GOT3 (cell line): ENCODE measurements at places on chromosomes 2 and 18.

- DNase-seq = no peak
Observed at GRCh38 chr18:28040211-28040610, 136.7 kb downstream of the CDH2 start.

GRCh38 chr2:238711346-238711745, 136.5 kb upstream of the TWIST2 start:
- DNase-seq = no peak

DNA sequence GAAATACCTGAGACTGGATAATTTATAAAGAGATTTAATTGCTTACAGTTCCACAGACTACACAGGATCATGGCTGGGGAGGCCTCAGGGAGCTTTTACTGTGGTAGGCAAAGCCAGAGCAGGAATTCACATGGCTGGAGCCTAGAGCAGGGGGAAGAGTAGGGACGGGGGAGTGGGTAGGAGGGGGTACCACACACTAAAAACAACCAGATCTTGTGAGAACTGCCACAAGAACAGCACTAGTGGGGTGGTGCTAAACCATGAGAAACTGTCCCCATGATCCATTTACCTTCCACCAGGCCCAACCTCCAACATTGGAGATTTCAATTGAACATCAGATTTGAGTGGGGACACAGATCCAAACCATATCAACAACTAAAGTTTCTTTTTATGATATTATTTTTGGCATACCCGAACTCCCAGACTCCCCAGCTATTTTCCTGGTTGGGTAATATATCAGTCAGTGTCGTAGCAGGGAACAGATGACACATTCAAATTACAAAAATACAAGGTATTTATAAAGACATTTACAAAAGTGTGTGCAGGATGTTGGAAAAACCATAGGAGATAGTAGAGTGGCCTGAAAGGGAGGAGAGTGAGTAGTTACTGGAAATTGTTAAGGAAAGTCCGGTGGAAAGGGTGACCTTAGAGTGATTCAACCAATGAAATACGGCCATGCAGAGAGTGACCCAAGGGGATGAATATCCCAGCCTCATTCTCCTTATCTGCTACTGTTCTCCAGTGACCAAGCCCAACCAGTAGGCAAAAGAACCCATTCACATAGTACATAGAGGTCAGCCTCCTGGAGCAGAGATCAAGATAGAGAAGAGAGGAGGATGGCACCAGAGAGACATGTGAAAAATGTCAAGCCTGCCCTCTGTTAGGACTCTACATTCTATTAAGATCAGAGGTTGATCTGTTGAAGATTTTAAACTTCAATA, 8.8 kb downstream of the RPL37A start:
- no peak for DNase-seq

DNA sequence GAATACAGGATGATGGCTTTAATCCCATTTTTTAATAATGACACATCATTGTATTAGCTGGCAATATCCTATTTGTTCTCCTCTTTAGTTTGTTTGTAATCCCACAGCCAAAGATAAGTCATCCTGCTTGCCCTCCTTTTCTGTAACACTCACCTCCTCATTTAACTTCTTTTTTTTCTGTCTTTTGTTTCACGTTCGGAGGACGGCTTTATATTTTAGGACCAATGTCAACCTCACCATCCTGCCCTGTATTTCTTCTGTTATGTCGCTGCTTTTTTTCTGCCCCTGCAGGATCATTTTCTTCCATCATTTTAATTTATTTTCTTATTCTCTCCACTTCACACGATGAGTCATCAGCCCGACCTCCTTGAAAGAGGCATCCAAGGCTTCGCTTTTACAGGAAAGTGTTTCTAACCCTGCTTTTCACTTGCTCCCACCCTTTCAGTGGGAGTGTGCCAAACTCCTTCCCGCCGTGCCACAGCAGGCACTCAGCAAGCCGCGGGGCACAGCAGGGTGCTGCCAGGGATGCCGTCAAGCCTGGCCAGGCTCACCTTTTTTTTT, 11.4 kb downstream of the RAB31 start:
- DNase-seq = no peak

- DNase-seq = no peak
Observed at GRCh38 chr18:52902188-52902587, 562.2 kb downstream of the DCC start.

DNA sequence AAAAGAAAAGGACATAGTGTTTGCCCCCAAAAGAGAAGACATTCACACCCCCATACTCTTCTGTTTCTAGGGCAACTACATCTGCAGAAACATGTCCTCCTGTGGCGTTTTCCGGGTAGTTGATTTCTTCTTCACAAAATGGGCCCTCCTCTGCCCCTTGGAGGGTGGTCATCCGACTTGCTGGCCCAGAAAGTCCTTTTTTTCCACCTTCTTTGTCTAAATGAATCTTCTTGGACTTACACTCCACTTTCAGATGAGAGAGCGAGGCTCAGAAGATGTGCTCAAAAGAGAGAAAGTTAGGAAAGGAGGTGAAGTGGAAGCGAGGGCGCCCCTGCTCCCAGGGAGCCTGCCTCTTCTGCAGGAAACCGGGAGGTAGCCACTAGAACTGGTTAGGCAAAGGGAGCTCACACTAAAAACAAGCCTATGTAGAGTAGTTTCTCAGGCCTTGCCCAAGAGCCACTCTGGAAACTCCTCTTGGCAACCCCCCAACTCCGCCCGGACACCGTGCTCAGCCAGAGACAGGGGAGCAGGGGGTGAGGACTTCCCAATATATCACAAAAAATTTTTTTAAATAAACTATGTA, 10.2 kb upstream of the SIX3 start:
- DNase-seq = no peak

GRCh38 chr2:216880509-216881184, 20.8 kb upstream of the TNP1 start:
- no peak for DNase-seq

GRCh38 chr2:174773215-174773614, 8.9 kb upstream of the CHRNA1 start:
- DNase-seq = no peak

- DNase-seq = no peak
Observed at GRCh38 chr18:26777351-26778053, 88.0 kb downstream of the AQP4 start.

- DNase-seq = no peak
Observed at GRCh38 chr2:233544200-233544610, 22.4 kb downstream of the USP40 start.

GRCh38 chr2:215983581-215984351, 29.6 kb downstream of the MREG start:
- DNase-seq = no peak

DNA sequence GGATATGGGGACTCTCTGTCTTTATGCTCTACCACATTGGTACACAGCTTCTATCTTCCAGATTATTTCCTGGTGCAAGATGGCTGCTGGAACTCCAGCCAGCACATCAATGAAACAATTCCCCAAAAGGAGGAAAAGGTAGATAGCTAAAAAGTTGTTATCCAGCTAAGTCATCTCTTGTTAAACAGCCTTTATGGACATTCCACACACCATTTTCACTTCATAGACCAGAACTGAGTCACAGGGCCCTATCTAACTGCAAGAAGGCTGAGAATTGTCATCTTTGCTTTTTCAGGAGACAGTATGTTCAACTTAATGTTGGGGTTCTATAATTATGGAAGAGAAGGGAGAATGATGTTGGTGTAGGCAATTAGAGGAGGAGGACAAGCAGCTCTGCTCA, 133.3 kb upstream of the NOSTRIN start:
- no peak for DNase-seq

DNA sequence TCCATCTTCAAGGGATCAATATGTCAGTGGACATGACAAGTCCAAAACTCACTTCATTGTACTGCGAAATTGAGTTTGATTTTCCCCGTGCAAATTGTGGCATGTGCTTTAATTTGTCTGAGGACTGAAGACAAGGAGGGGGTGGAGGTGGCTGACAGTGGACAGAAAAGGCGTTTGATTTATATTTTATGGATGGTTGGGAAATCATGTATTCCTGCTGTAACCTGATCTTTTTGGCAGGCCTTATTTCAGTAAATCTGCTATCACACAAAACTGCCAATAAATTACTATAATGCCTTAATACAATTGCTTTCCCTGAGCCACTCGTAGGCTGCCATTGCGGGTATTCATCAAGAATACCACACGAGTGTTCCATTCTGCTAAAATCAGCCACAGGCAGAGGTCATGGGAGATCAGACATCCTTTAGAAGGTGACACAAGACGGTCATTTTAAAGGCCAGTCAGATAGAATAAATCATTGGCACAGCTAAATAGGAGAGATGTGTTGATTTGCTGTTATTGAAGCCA, 720.5 kb downstream of the MBD2 start:
- no peak for DNase-seq

DNA sequence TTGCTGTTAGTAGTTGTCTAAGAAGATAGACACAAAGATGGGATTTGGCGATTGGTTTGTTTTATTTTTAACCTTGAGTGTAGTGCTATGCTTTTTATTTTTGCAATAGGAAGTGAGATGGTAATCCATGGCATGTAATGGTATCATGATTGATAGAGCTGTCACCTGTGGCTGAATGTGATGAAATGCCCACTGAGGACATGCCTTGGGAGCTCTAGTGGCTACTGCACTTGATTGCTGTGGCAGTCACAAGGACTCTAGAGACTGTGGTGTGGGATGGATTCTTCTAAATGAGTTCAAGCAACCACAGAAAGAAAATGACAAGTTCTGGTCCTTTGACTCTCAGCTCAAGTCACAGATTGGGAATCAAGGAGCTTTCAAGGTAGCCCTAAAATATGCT, 139.4 kb downstream of the CYRIA start:
- no peak for DNase-seq

- DNase-seq = no peak
Observed at GRCh38 chr2:160427629-160428404, 65.8 kb downstream of the RBMS1 start.

- DNase-seq = no peak
Observed at GRCh38 chr2:222859786-222860612, 837 bp upstream of the ACSL3 start.

GRCh38 chr2:194380011-194380410, 1277.0 kb upstream of the SLC39A10 start:
- DNase-seq = no peak

GRCh38 chr18:6056171-6056910, 161.0 kb upstream of the TMEM200C start:
- DNase-seq = no peak

- no peak for DNase-seq
Observed at GRCh38 chr2:69026026-69026425, 13.0 kb downstream of the ANTXR1 start.

DNA sequence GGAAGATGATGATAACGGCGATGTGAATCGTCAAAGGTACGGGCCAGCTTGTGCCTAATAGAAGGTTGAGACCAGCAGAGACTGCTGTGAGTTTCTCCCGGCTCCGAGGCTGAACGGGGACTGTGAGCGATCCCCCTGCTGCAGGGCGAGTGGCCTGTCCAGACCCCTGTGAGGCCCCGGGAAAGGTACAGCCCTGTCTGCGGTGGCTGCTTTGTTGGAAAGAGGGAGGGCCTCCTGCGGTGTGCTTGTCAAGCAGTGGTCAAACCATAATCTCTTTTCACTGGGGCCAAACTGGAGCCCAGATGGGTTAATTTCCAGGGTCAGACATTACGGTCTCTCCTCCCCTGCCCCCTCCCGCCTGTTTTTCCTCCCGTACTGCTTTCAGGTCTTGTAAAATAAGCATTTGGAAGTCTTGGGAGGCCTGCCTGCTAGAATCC, 3.0 kb downstream of the FZD7 start:
- DNase-seq = no peak

DNA sequence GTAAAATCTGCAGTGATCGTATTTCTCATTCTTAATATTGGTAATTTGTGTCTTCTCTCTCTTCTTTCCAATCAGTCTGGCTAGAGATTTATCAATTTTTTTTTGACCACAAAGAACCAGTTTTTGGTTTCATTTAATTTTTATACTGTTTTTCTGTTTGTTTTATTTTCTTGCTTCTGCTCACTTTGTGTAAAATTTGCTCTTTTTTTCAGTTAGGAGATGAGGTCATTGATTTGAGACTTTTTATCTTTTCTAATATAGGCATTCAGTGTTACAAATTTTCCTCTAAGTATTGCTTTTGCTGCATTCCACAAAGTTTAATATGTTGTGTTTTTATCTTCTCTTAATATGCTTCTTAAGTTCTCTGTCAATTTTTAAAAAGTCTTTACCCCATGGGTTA, 160.5 kb downstream of the TPGS2 start:
- no peak for DNase-seq

- no peak for DNase-seq
Observed at GRCh38 chr2:133760376-133760775, 192.1 kb upstream of the NCKAP5 start.

GRCh38 chr2:73998451-73998850, 13.7 kb downstream of the TET3 start:
- no peak for DNase-seq

GRCh38 chr2:13638181-13638580, 921.4 kb downstream of the TRIB2 start:
- DNase-seq = no peak

DNA sequence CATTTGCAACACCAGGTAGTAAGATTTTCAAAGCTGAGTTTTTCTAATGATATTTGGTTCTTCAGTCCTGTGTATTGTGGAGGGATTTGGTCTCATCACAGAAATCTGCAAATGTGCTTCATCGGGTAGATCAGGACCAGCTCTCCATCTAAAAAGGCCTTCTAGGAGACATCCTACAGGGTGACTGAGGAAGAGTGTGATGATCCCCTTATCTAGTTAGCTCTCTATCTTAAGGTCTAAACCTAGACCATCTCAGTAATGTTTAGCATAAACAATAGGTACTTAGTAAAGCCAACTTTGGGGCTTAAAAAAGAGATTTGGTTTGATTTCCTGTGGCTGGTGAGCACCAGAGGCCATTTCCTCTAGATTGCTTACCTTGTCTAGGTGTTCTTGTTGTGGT, 145.2 kb downstream of the PRPF40A start:
- DNase-seq = no peak

- no peak for DNase-seq
Observed at GRCh38 chr2:17813010-17813741, 3.1 kb upstream of the MSGN1 start.

DNA sequence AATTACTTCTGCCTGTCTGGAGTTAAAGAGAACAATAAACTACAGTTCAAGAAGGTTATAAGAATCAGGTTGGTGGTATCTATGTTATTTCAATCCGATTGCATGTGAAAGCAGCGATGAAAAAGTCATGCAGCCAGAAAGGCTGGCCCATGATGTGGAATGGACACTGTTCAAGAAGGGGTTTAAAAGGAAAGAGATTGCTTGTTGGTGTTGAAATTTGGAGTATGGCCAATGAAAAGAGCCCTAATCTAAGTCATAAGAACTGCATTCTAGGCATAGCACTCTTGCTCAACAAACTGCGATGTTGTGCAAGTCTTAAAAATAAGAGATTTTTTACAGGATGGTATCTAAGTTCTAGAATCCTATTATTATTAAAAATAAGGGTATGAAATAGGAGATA, 61.3 kb downstream of the EFEMP1 start:
- DNase-seq = peak; percentile 2
